Activated T-helper 2 cell treated with anti-CD3 and anti-CD28 coated beads, Interferon-gamma antibody, Interleukin-2, Interleukin-4, amounts not matched to agents 10 μg/mL and 5 μg/mL and 100 μg/mL, durations not matched to agents 14 hours and 24 hours and 36 hours (primary cell): ENCODE measurements at places on chromosomes 2 and 18. TPM values are rescaled to one million over a fixed set of nuclear protein-coding genes. Genes with fewer than 3 reads are reported as not detected.

DNA sequence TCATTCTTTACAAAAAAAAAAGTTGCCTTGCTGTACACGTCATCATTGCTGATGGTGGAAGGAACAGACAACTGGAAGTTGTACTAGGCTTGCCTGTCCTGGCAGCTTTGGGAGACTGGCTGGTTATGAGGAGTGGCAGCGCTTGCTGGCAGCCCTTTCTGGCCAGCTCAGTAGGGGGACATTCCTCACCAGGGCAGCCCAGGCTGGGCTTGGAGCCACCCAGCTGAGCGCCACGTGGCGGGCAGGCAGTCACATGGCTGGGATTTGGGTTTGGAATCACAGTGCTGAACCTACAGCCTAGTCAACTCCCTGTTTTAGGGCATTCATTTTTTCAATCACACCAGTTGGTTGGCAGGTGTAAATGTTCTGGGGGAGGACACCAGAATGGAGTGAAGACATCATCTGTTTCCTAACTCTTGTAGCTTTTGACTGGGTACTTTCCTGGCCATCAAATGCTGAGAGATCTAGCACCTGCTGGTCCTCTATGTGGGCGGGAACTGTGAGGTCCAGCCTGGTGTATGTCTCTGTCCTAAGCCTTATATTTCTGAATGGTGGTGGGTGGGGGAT is 139.3 kb downstream of the SETBP1 start:
- DNase-seq = no peak

DNA sequence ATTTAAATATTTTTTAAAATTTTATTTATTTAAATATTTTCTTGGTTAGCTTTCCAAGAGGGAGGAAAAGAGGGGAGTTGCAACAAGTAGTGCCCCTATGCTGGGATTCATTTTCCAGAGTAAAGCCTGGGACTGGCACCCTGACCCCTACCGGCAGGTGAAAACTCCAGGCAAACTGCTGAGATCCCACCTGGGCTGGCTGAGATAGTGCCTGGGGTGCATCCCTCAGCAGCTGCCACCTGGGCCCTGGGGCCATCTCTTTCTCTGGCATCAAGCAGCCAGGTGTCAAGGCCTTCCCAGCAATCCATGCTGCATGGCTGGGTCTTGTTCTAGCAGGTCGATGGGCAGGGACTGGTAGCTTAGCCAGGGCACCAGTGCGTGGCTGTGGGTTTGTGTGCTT is 6.6 kb downstream of the SIX2 start:
- DNase-seq = no peak

Gene PSMA8
- total RNA-seq = 1.2 and 1.4 TPM in 2 replicates

Gene ICOS
- total RNA-seq = 76.2 and 78.7 TPM in 2 replicates

Gene NTSR2
- not detected in 2 replicates for total RNA-seq

DNA sequence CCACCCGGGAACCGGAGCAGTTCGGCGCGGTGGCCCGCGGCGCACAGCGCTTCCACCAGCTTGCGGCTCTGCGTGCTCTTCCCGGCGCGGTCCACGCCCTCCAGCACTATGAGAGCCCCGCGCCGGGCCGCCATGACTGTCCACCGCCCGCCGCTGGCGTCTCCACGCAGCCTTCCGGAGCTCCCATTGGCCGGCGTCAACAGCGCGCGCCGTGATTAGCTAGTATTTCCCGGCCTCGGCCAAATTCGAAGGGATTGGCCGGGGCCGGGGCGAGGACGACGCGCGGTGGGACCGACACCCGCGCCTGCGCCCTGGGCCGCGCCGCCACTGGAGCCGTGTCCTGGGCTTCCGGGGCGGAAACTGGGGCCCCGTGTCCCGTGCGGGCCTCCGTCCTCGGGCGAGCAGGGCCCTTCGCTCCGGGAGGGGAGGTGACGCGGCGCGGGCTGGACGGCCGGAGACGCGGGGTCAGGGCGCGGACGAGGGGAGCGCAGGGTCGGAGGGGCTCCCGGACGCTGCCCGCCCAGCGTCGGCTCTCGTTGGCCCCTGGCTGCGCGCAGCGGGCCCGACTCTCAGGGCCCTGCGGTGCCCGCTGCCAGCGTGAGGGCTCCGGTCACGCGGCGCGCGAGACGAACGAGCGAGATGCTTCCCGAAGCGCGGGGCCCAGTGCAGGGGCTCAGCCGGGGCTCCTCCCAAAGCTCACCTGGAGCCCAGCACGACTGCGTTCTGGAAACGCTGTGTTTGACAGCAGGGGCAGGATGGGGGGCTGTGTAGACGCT is at the start of gene DTYMK:
TSS of gene DTYMK (minus strand) at position 166 of the 776 bp plus-strand sequence. CDS start at position 134, 32 bp downstream.
- DNase-seq = peak; percentile 96

Gene VWA3B
- total RNA-seq = not detected in 2 replicates

Gene ABCB11
- total RNA-seq = 0.02 TPM in 1 of 2 replicates, not detected in the other

Gene SPR
- total RNA-seq = 9.5 and 9.9 TPM in 2 replicates

- no peak for DNase-seq
Measured at GRCh38 chr2:241009191-241009590, 10.8 kb downstream of the SNED1 start.

GRCh38 chr2:168166902-168167510 is 80.4 kb downstream of the STK39 start:
- DNase-seq = no peak

- DNase-seq = no peak
Measured at GRCh38 chr2:9004338-9005204, 1.1 kb upstream of the MBOAT2 start.

DNA sequence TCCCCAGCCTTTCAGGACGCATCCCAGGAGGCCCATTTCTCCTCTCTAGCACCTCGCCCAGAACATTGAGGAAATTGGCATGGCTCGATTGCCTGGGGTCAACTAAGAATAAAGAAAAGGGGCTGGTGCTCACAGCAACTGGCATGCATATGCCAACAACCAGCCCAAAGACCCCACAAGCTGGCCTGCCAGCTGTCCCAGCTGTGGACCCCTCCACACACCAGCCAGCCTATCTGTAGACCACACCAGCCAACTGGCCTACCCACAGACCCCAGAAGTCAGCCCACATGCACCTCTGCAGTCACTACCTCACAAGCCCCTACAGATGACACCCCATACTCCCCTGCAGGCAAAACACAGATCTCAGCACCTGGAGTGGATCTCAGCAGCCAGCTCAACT is 123.8 kb upstream of the ID2 start:
- DNase-seq = no peak

- no peak for DNase-seq
Measured at GRCh38 chr2:59025157-59025757, 784.1 kb upstream of the FANCL start.

DNA sequence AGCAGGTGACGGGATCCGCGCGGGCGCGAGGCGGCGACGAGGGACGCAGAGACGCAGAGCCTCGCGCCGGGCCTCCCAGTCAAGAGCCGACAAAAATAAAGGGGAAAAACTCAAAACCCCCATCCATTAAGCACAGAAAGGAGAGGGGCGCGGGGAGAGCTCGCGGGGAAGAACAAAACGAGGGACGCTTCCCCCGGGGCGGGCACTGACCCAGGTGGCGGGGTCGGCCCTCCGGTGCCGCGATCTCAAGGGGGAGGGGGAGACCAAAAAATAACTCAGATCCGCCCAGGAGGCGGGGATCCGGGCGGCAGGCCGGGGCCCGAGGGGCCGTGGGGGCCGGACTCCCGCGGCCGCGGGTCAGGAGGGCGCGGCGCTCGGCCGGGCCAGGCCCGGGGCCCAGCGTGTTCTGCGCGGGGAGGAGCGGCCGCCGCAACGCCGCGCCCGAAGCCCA is 597 bp downstream of the RNF103 start:
- peak; percentile 57 for DNase-seq

- no peak for DNase-seq
Measured at GRCh38 chr18:50853863-50854271, 25.1 kb upstream of the ME2 start.

GRCh38 chr2:208479342-208479741 is 72.8 kb downstream of the PTH2R start:
- DNase-seq = no peak

DNA sequence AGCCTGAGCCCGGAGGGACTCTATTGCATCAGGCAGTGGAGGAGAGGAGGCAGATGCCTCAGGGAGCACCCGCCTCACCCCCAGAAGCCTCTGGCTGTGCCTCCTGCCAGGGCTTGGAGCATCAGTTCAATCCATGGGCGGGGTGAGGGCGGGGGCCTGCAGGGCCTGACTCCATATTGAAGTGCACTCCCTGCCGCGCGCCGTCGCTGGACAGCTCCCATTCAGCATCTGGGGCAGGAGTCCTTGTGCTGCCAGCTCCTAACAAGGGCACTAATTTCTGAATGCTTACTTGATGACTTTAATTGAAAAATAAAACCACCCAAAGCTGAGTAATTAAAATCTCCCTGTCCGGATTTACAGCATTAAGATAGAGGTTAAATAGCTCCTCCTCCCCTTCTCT is 23.8 kb downstream of the C1QL2 start:
- no peak for DNase-seq

GRCh38 chr2:240217431-240218301 is 77.2 kb upstream of the OTOS start:
- DNase-seq = no peak

Gene M1AP
- total RNA-seq = not detected in 2 replicates

Gene PAX8
- total RNA-seq = 0.76 and 0.84 TPM in 2 replicates

GRCh38 chr2:86135653-86136052 is 29.6 kb downstream of the PTCD3 start:
- DNase-seq = no peak

Gene ABCG8
- total RNA-seq = 0.23 TPM in 2 replicates

Gene LOXHD1
- not detected in 2 replicates for total RNA-seq

Gene SLC9A4
- 0.09 TPM in 2 replicates for total RNA-seq

- DNase-seq = no peak
Measured at GRCh38 chr18:78857314-78858150, 122.1 kb upstream of the SALL3 start.

GRCh38 chr2:109538546-109538945 is 75.2 kb downstream of the SEPTIN10 start:
- no peak for DNase-seq

- DNase-seq = no peak
Measured at GRCh38 chr2:209809256-209809655, 37.6 kb downstream of the UNC80 start.

Gene ABHD3
- total RNA-seq = 29.6 and 31.2 TPM in 2 replicates
